ENCODE measurements at places on chromosomes 12 and 14.
A peak's percentile ranks its signal among the peaks of the same experiment; 100 is the strongest.

DNA sequence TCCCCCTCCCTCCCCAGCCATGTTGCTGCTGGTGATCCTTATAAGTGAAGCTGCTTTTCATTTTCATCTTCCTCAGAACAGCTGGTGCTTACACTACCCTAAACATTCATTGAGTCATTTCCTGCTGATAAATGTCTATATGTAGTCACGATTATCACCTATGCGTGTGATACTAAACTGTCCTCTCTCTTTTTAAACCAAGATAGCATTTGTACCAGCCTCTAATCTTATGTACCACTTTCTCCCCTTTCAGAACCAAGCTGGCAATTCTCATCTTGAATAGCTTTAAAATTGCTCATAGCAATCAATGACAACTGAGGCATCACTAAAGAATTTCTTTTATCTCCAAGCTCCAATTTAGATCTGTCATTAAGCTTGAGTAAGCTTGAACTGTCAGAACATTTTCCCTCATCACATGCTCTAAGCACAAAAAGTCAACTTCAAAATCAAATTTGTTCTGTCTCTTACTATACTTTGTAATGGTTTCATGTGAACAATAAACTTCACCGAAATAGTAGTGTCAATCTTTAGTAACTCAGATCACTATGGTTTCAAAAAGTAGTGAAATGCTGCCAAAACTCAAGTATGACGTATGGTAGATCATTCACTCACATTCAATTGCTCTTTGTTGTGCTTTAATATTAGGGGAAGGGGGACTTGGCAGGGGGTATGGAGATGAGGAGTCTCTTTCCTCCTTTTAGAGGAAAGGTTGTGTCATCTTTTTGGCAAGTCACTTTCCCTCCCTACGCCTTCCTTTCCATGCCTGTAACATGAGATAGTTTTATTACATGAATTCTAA is 178.1 kb upstream of the NOVA1 start:
- no peak for DNase-seq

- no peak for DNase-seq
Observed at GRCh38 chr12:32134101-32134888, 27.6 kb downstream of the BICD1 start.

GRCh38 chr12:98465950-98466602 is 49.3 kb upstream of the TMPO start:
- DNase-seq = no peak

GRCh38 chr12:46147144-46147543 is 121.7 kb downstream of the SLC38A1 start:
- no peak for DNase-seq

GRCh38 chr14:103140316-103141109 is 17.3 kb downstream of the TNFAIP2 start:
- peak; percentile 22 for DNase-seq

- DNase-seq = no peak
Observed at GRCh38 chr12:85301051-85301450, 21.0 kb downstream of the ALX1 start.

- no peak for DNase-seq
Observed at GRCh38 chr14:31484754-31485153, 3.1 kb downstream of the GPR33 start.

DNA sequence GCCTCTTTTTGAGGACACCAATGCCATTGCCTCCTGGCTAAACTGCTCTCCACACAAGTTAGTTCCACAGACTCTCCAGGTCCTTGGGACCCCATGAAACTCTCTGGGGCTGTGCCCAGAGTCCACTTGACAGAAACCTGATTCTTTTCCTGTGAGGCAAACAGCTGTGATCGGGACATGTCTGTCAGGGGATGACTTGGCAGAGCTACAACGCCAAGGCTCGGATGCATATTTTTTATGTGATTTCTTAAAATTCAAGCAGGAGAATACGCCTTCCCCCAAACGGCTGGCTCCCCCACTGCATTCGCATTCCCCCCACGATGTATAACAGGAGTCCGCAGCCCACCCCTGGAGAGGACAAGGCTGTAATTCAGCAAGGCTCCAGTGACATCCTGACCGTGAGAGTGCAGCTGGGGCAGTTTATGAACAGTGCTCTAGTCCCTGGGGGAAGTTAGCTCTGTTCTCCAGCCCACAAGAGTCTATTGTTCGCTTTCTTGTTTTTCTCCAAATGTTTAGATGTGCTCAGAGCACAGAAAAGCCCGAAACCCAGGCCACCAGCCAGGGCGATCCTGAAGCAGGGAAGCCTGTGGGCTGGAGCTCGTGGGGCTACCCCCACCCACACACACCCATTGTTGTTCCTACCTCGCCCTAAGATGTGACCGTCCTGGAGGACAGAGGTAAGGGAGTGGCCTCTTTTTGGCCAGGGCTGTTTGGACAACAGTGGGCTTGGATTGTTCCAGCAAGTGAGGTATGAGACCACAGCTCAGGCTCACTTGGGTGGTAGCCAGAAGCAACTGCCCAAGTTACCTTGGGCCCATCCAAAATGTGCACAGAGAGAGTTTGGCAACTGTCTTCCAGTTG is 159.5 kb downstream of the ZFP36L1 start:
- DNase-seq = no peak

GRCh38 chr12:107668320-107669098 is 17.1 kb upstream of the PWP1 start:
- DNase-seq = no peak

GRCh38 chr14:68403191-68404145 is 389.4 kb downstream of the ZFP36L1 start:
- DNase-seq = no peak

GRCh38 chr14:68462683-68463082 is 330.2 kb downstream of the ZFP36L1 start:
- no peak for DNase-seq

DNA sequence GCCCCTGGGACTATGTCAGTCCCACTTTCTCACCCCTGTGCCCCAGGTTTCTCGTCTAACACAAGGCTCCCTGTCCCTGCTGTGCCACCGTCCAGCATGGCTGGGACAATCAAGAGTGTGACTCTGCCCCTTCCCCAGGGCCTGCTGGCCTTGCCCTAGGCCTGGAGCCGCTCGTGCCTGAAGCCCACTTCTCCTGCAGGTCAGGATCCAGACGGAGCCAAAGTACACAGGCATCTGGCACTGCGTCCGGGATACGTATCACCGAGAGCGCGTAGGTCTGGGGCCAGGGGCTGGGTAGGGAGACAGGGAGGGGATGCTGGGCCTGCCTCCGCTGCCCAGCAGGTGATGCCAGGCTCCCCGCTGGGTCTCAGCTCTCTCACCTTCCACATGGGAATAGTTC is 2.8 kb downstream of the SLC25A47 start:
- no peak for DNase-seq

GRCh38 chr12:122090759-122091515 is 12.4 kb downstream of the MLXIP start:
- DNase-seq = no peak

- DNase-seq = no peak
Observed at GRCh38 chr12:48866052-48866711, 512 bp upstream of the RND1 start.

- DNase-seq = no peak
Observed at GRCh38 chr12:67141296-67142018, 127.7 kb upstream of the CAND1 start.

GRCh38 chr12:111964935-111965334 is 48.0 kb downstream of the TMEM116 start:
- DNase-seq = peak; percentile 48

Data from NCI-H774 (cell line).